ENCODE measurements at places on chromosomes 1 and 21.

DNA sequence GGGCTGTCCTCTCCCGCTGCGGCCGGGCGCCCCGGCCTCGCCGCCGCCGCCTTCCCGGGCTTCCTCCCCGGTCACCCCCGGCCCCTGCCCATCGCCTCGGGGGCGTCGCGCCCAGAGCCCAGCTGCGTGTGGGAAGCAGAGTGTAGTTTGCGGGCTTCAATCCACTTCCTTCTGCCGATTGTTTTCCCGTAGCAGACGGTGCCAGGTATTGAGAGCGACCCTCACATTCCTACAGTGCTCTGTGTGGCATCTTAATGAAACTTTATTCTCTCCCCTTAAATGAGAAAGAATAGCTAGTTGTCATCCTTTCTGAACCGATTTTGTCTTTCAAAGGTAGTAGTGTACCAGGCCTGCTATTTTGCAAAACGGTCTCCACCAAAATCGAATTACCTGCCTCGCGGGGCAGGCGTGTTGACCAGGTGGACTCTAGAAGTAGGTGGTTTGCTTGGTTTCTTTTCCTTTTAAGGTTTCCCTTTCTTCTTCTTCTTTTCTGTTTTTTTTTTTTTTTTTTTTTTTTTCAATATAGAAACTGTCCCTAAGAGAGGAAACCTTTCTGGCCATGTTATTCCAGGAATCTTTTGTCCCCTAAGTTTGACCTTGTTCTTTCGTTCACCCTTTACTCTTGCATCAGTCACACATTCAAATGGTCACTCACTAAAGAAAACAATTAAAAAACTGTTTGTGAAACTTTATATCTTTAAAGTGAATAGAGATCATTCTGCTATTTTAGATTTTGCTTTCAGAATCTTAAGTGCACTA, 881 bp downstream of the USP25 start:
- no peak for DNase-seq

GRCh38 chr1:175499595-175500382, 243.6 kb downstream of the TNR start:
- DNase-seq, result no peak

GRCh38 chr1:1164701-1165451, 8.8 kb upstream of the TTLL10 start:
- no peak for DNase-seq

DNA sequence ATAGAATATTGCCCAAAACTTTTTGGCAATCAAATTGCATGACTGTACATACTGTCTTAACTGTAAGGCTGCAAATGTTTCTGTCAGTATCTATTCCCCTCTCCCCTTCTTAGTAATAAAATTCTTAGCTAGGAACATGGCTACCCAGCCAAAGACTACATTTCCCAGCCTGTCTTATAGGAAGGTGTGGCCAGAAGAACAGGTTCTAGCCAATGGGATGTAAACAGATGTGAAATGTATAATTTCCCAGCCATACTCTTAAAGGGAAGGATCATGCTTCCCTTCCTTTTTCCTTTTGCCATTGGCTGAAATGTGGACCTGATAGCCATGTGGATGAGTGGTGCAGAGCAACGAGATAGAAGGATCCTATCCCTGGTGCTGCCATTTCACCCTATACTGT, 7.0 kb upstream of the HIVEP3 start:
- DNase-seq, result peak; percentile 35

DNA sequence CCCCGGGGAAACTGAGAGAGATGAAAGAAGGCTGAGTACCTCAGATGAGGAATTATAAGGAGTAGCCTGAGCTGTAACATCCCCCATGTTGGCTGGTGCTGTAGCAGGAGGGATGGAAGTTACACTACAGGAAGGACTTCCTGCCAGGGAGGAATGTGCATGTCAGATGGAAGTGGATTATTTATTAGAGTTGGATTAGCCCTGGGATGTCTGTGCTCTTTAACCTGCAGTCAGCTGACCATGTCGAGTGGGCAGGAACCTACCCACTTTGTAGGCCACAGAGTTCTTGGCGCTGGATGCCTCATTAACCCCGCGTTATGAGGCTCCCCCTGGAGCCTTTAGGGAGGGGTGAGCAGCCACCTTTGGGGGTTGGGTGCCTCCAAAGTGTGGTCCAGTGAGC, 757 bp upstream of the SEMA4A start:
- no peak for DNase-seq

DNA sequence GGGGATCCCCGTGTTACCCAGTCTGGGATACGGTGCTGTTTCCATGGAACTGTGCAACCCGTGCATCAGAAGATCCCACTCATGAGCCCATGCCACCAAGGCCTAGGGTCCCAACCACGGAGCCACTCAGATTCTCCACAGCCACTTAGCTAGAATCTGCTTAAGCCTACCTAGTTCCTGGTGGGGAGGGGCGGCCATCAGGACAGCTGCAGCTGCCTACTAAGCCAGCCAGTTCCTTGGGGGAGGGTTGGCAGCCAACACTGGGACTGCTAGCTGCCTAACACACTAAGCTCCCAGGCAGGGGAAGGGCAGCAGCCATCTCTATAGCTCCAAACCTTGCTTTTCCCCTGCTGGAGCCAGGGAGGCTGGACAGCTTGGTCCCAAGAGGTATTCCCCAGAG, 549.2 kb upstream of the BRINP3 start:
- DNase-seq, result no peak

All from iPS-NIHi11 (cell line).